ENCODE measurements at places on chromosomes 5 and 9.

GRCh38 chr5:38471709-38472108 lies 84.7 kb downstream of the LIFR start:
- no peak for DNase-seq

- no peak for DNase-seq
These were observed 179.5 kb downstream of the ZNF608 start for GRCh38 chr5:124566875-124567450.

DNA sequence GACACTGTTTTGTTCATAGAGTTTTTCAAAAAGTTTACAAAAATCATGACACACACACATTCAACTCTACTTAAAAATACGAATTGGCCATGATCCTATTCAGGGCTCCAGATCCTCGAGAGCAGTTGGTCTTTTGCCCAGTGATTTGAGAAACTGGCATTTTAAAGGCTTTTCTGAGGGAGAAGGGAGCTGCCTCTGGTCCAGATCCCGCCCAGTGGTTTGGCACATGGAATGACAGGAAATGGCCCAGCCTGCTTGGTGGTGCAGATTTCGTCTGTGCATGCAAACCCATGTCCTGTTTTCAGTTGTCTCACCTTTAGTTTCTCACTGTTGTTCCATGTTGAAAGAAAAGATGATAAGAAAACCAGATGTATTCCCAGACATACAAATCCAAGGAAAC lies 3.6 kb downstream of the CAMK4 start:
- no peak for DNase-seq

GRCh38 chr9:114274217-114274616 lies 48.7 kb upstream of the ORM1 start:
- no peak for DNase-seq

- no peak for DNase-seq
These were observed 32.8 kb upstream of the CCNG1 start for GRCh38 chr5:163404364-163405173.

GRCh38 chr9:113535756-113536155 lies 72.2 kb downstream of the RGS3 start:
- DNase-seq, result no peak

- no peak for DNase-seq
These were observed 83.9 kb downstream of the NR2F1-AS1 start for GRCh38 chr5:93497096-93497495.

GRCh38 chr5:6188976-6189375 lies 189.4 kb downstream of the MED10 start:
- no peak for DNase-seq

DNA sequence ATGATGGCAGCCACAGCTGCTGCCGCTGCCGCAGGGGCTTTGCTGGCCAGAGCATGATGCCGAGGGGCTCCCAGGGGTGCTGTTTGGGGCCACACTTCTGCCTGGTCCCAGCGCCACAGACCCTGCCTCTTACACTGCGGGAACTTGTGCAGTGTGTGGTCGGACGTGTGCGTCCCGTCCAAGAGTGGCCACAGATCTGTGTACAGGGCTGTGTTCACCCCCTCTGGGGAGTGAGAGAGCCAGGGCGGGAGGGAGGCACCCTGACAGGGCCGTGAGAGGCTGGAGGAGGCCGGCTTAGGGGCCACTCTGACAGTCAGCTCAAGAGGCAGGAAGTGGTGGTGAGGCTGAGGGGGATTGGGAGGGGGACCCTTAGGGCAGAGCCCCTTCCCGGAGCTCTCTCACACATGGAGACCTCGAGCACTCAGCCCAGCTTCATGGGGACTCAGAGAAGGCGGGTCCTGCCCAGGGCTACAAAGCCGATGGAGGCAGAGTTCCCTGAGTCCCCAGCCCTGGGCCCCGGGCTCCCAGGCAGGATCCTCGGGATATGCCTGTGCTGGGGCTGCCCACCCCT lies 13.1 kb upstream of the CARD19 start:
- no peak for DNase-seq

- no peak for DNase-seq
These were observed 16.1 kb upstream of the PRLR start for GRCh38 chr5:35246411-35246810.

- no peak for DNase-seq
These were observed 176.7 kb downstream of the NTRK2 start for GRCh38 chr9:84845956-84846900.

- no peak for DNase-seq
These were observed at the start of gene PITX1 for GRCh38 chr5:135033901-135034235. Gene PITX1, minus strand, starts transcription at chr5:135034228. Its CDS starts 347 bp downstream, at chr5:135033881.

DNA sequence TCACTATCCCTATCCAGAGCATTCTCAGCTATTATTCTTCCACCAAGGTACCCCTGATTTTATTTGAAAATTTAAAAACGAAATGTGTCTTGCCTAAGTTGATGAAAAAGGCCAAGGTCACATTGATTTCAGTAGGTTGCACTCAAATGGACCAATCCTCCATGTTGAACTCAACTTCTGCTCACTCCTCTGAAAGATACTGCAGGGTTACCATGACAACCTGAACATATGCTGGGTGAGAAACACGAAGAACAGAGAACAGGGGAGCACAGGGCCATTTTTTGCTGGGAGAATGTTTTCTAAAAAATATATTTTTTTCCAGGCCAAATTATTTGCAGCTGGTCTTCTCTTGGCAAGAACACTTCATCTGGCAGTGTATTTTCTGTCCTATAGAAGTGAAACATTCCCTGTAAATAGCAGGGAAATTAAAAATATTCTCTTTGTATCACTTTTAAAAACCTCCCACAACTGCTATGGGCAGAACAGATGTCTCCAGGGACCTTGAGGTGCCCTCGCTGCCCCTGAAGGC lies 215.9 kb downstream of the NXNL2 start:
- DNase-seq, result no peak

GRCh38 chr9:134937566-134938345 lies 20.0 kb upstream of the FCN1 start:
- no peak for DNase-seq

GRCh38 chr5:107670087-107670931 lies 428 bp downstream of the EFNA5 start:
- no peak for DNase-seq

DNA sequence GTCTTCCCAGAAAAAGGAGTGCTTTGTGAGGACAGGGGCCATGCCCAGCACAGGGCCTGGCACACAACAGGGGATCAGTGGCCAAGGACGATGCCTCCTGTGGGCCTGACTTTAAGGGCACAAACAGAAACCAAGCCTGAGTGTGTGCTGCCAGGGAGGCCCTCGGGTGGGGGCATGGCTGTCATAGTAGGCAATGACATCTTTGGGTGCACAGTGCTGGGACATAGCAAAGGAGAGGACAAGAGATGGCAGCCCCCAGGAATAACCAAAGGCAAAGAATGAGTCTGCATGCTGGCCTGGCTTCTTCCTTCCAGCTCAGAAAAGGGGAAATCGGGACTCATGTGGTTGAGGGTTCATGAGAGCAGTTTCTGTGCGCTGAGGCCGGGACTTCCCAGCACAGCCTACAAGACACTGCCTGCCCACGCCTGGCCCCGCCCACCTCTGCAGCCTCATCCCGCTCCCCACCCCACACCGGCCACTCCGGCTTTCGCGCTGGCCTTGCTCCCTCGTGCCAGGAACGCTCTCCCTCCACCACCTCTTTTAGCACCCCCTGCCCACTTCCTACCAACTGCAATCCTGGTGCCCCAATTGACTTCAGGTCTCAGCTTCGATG lies 13.8 kb upstream of the LHX2 start:
- DNase-seq, result no peak

DNA sequence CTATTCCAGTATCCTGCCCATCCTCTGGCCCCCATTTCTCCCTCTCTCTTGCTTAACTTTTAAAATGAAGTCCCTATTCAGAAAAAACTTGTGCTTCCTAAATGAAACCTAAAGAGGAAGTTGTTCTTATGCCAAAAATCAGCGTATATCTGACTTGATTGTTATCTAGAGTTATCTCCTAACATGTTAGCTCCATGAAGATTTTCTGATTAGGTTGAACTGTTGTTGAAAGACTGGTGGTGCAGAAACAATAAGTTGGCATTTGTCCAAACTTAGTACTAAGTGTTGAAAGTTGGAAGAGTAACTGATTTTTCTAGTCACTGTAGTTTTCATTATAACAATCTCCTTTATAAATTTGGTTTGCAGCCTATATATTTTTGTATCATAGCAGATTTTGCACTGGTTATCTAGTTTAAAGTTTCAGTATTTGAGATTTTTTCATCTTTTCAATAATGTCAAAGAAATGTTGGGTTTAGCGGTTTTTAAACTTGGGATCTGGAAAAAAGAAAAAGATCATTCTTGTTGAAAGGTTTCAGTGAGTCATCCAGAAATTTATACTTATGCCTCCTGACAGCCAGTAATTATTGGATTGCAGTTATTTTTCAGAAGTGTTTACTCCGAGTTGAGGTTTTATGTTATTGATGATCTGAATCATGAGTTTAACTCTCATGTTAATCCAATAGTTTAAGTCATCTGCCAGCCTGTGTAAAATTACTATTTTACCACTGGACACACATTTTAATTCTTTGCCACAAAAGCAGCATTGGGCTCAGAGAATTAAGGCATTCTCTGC lies 60.6 kb downstream of the PAM start:
- DNase-seq, result no peak

DNA sequence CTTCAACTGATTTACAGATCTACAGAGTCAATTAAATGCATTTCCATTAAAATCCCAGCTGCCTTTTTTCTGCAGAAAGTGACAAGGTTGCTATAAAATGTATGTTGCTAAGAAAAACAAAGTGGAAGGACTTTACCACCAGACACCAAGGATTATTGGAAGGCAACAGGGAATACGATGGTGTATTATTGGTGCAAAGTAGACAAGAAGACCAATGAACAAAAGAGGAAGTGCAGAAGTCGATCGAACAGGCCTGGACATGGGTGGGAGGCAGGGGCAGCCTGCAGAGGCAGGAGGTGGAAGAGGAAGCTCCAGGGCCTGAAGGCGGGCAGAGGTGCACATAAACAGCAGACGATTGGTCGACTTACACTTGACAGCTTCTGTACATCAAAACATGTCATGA lies 10.6 kb upstream of the SLC6A19 start:
- no peak for DNase-seq

GRCh38 chr5:149550268-149550583 lies 1.0 kb downstream of the CSNK1A1 start:
- DNase-seq, result no peak

- peak; percentile 55 for DNase-seq
These were observed 4.3 kb downstream of the GFM2 start for GRCh38 chr5:74762599-74762998.

DNA sequence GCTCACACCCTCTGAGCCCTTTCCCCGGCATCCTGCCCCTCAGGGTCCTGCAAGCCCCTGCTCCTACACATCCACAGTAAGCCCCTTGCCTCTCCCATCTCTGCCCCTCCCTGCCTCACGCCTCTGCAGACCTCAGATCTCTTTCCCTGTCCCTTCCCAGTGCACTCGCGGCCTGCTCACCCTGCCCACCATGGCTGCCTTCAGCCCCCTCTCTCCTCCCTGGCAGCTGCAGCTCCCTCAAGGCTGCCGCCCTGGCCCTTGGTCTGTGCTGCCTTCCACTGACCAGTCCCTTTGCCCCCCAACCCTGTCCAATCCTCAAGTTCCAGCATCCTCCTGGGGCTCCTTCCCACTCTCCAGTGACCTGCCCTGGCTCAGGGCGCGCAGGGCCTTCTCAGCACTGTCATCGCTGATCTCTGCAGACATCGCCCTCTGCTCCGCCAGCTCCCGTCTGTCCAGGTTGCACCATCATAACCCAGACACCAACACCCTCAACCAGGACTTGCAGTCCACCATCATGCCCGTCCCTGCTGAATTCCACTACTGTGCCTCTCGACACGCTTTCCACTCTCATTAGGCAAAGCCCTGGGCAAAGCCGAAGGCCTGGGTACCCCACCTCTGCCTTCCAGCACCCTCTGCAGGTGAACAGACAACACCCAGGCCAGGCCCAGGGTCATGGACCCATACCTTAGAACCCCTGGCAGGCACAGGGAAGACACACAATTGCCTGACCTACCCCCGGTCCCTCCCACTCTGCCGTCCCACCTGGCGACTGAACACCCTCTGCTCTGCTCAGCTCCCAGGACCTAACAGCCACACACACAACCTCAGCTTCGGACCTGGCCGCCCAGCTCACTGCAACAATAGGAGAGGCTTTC lies 97.8 kb upstream of the RUFY1 start:
- no peak for DNase-seq

DNA sequence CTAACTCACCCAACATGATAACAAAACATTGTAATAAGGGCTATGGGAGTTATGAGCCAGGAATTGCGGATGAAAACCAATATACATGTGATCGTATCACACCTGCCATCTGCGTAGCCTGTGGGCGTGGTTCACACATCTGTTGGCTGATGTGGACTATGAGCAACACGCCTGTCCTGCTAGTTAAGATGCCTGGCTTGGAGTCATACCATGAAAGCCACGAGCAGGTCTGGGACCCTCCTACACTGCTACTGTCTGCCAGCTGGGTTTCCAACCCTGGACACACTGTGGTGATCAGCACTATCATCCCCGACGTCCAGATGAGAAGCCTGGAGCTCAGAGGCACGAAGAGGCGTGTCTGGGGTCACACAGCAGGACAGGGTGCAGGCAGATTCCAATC lies 40.2 kb downstream of the STK10 start:
- no peak for DNase-seq

DNA sequence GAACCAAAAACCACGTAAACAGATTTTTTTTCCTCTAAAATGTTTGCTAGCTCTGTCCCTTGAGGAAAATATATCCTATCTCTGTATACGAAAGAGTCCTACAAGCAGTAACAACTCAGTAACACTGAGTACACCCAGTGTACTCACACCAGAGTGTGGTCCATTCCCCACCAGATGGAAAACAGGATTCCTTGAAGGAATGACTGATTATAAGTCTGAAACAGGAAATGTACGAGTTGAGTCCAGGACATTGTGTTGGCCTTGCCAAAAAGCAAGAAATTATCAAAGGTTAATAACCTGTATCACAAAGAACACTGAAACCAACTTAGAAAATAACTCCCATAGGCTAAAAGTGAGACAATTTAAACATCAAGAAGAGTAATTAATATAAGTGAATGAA lies 20.4 kb downstream of the GOLPH3 start:
- DNase-seq, result no peak

DNA sequence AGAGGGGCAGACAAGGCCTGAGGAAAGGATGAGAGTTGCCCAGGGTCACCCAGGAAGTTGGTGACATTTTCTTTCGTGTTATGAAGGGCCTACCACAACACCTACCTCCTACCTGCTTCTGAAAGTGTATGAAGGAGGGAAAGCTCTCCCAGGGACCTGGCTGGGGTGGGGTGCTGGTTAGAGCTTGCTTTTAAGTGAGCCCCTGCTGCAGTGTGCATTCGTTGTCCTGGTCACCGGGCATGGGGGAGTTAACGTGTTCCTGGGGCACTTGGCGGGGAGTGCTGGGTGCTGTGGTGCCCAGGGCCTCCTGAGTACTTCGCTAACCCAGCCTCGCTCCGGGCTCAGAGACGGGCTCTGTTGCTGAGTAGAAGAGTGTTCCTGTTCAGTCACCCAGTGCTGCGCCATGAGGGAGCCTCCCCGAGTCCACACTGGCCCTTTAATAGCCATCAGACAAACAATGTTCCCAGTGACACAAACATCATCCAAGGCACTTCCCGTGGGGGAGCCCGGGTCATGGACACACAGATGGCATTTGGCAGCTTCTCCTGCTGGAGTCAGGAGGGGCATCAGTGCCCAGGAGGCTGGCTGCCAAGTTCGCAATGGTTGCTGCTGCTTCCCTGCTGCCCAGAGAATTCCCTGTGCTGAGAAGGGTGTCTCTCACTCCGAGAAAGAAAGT lies 85.7 kb downstream of the AMBP start:
- no peak for DNase-seq

Data from T1000 (cell line).